Activated naive CD4-positive, alpha-beta T cell (primary cell): ENCODE measurements at places on chromosomes 1 and 21.
A peak's percentile ranks its signal among the peaks of the same experiment; 100 is the strongest.

GRCh38 chr1:70239940-70240339, 18.8 kb downstream of the SRSF11 start:
- no peak for DNase-seq

GRCh38 chr1:69499203-69499803, 68.4 kb upstream of the LRRC7 start:
- no peak for DNase-seq

DNA sequence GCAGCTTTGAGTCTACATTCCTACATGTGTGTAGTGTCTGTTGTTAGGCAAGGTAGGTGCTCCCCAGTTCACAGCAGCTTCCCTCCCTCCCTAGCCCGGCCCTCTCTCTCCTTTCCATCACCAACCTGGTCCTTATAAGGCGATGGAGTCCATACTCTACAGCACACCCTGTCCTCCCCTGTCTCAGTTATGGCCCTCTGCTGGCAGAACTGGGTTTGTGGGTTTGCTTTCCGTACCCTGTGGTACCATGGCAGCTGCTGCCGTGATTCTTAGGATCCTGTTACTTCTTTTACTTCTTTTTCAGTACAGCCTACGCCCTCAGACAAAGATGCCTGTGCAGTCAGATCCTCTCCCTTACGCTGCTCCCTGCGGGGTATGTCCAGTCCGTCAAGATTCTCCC, 31.7 kb downstream of the AK5 start:
- DNase-seq, result peak; percentile 3

- no peak for DNase-seq
Measured at GRCh38 chr1:167935216-167936067, 1.0 kb upstream of the DCAF6 start.

GRCh38 chr1:4087530-4088420, 187.7 kb upstream of the C1orf174 start:
- no peak for DNase-seq

DNA sequence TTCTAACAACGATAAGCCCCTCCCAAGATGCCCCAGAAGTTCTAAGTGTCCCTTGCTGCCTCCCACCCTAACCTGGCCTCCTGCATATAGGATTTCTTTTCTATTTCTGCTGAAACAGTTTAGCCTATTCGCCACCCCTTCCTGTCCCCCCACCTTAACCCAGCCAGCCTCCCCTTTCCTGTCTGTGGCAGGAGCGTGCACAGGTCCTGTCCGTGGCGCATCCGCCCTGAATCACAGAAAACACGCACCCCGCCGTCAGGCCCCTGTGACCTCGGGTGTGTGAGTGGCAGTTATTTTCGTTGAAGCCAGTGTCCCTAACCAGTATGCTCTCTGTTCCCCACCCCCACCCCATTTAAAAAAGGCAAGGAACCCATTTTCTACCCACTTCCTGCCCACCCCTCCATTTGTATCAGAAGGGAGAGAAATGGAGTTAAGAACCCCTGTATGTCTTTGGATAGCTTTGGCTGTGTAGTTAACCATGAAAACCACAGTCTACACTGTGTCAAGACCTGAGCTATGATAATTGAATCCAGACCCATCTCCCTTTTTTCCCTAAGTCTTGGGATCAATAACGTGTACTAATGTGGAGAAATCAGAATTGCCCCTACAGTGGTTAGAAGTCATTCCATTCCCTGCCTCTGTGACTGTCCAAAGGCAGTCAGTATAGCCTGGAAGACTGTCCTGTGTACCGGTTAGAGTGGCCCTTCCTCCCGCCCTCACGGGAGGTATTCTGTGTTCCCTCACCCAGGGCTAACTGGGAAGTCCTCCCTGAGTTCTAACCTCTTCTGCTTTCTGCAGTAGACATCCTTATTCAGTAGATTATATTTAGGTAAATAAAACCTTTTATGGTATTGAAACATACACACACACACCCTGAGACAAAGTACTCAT, 1.8 kb downstream of the PLEKHO1 start:
- no peak for DNase-seq

GRCh38 chr21:46325073-46325912, 1.3 kb downstream of the PCNT start:
- no peak for DNase-seq

DNA sequence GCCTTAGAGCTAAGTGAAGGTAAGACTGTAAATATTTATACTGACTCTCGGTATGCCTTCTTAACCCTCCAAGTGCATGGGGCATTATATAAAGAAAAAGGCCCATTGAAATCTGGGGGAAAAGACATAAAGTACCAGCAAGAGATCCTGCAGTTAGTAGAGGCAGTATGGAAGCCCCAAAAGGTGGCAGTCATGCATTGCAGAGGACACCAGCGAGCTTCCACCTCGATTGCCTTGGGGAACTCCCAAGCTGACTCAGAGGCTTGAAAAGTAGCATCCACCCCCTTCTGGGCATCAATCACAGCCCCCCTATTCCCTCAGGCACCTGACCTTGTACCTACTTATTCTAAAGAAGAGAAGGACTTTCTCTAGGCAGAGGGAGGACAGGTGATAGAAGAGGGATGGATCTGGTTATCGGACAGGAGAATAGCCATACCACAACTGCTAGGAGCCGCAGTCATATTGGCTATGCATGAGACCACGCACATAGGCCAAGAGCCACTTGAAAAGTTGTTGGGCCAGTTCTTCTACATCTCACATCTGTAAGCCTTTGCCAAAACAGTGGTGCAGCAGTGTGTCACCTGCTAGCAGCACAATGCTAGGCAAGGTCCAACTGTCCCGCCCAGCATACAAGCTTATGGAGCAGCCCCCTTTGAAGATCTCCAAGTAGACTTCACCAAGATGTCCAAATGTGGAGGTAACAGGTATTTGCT, 19.4 kb downstream of the PLA2G2F start:
- no peak for DNase-seq

DNA sequence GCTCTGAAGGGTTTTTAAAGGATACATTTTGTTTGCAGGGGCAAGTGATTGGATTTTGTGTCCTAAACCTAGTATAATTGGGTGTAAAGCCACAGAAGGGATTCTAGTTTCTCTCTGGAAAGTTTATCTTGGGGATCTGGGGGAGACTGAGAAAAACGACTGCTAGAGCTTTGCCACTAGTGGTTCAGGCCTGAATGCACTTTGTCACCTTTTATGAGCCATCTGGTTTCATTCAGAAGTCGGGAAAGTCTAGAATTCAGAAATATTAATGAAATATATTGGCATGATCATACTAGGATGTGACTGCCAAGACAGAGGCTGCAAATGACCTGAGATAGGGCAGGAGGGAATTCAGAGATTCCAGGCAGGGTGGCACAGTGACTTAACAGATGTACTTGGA, 111.5 kb upstream of the KCNK2 start:
- no peak for DNase-seq

DNA sequence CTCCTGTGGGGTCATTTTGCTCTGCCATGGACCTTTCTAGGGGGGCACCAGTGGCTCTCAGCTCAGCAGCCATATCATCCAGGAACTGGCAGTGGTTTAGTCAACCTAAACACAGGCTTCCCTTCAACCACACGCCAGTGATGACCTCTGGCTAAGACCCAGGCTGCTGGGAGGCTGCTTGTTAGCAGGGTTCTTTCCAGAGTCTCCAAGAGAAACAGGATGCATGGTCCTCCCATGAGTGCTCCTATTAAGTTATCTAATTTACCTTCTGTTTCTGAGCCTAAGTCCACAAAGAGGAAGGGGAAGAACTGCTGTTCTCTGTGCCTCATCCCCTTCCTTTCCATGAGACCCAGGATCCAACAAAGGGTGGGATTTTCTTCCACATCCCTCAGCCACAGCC, 137.3 kb upstream of the PLXNA2 start:
- no peak for DNase-seq

DNA sequence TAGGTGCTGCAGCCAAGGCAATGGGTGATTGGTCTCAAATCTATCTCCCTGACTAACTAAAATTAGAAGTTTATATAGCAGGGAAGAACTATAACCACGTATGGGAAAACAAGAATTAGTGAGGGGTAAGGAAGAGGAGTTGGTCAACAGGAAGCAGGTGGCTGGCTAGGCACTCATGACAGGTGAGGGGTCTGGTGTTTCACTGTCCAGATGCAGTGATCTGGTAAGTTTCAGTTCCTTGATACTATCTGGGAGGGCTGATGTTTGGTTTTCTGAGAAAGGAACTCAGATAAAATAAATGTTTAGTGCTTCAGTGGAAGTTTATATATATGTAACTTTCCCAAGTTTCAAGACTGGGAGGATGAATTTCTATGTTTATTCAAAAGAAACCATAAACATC, 11.6 kb upstream of the POU2F1 start:
- no peak for DNase-seq

DNA sequence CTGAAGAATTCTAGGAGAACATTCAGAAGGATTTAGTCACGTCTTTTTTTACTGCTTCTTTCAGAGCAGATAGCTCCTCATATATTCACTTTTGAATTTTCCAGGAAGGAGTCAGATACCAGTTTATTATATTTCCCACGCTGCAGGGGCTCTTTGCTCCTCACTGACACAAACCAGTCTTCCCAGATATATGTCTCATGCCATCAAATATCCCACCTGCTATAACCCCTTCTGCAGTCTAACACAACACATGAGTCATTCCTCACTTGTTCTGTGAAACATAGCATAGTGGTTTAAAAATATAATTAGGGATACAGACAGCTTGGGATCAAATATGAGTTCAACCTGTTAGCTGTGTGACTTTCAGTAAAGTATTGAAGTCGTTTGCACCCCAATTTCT, 251.7 kb upstream of the DPYD start:
- no peak for DNase-seq

GRCh38 chr1:161817176-161817730, 51.1 kb downstream of the ATF6 start:
- DNase-seq, result no peak

- DNase-seq, result no peak
Measured at GRCh38 chr1:21605964-21606705, 63.0 kb downstream of the RAP1GAP start.

GRCh38 chr1:60421965-60422364, 348.4 kb upstream of the C1orf87 start:
- no peak for DNase-seq

DNA sequence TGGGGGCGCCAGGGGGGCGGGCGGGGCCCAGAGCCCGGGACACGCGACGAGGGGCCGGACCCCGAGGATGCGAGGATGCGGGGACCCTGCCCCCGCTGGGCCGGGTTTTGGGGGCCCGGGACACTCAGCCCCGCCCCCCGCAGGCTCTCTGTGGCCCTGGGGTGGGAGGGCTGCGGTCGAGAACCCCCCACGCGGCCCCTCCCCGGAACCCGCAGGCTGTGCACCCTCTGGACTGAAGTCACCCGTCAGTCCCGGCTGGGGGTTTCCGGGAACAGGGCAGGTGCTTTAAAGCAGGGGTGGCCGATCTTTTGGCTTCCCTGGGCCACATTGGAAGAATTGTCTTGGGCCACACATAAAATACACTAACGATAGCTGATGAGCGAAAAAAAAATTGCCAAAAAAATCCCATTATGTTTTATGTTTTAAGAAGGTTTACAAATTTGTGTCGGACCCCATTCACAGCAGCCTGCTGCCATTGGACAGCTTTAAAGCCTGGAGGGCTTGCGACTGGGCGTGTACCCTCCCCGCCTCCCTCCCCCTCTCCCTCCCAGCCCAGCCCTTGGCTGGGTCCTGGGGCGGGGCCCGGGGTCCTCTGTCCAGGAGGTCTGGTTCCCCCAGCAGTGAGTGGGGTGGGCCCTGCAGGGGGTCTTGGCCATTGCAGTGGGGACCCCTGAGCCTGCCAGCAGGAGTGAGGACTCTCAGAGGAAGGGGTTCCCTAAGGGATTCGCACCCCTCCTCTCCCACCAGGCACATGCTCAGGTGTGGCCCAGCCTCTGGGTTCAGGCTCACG, 21.6 kb upstream of the C1orf159 start:
- no peak for DNase-seq

DNA sequence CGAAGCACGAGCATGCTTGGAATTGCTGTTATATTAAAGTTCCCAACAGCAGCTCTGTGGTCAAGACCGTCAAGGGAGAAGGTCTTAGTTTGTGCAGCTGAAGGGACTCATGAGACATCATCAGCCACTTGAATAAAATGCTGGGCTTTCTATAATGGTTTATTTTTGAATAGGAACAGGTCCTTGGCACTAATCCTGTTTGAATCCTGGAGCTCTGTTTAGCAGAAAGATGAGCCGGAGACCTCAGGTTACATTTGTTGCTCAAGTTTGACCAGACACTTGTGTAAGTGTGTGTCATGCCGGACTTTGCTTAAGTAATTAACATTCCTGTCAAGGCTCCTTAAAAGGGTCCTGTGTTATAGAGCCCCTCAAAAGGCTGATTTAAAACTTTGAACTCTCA, 186.5 kb downstream of the ROR1 start:
- no peak for DNase-seq

GRCh38 chr1:178513278-178513983, 522 bp downstream of the TEX35 start:
- DNase-seq, result no peak

GRCh38 chr1:4668743-4669700, 14.6 kb downstream of the AJAP1 start:
- no peak for DNase-seq

- no peak for DNase-seq
Measured at GRCh38 chr1:67953301-67953700, 97.1 kb downstream of the DIRAS3 start.

GRCh38 chr1:173049322-173049633, 1.5 kb downstream of the TNFSF18 start:
- DNase-seq, result no peak

DNA sequence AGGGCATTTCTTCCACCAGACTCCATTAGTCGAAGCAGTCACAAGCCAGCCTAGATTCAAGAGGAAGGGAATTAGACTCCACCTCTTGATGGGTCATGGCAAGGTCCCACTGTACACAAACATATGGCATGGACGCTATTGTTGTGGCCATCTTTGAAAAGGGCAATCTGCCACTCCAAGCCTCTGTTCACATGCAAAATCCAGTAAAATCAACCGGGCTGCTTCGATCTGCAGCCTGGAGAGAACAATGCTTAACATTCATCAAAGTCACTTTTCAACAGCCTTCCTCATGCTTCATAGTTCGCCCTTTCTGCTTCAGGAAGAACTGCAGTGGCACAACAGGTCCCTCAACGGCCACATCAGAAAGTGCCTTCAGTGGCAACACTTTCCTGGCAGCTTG, 28.0 kb upstream of the GJB5 start:
- DNase-seq, result no peak

- DNase-seq, result no peak
Measured at GRCh38 chr1:156075162-156075561, 7.1 kb downstream of the MEX3A start.

DNA sequence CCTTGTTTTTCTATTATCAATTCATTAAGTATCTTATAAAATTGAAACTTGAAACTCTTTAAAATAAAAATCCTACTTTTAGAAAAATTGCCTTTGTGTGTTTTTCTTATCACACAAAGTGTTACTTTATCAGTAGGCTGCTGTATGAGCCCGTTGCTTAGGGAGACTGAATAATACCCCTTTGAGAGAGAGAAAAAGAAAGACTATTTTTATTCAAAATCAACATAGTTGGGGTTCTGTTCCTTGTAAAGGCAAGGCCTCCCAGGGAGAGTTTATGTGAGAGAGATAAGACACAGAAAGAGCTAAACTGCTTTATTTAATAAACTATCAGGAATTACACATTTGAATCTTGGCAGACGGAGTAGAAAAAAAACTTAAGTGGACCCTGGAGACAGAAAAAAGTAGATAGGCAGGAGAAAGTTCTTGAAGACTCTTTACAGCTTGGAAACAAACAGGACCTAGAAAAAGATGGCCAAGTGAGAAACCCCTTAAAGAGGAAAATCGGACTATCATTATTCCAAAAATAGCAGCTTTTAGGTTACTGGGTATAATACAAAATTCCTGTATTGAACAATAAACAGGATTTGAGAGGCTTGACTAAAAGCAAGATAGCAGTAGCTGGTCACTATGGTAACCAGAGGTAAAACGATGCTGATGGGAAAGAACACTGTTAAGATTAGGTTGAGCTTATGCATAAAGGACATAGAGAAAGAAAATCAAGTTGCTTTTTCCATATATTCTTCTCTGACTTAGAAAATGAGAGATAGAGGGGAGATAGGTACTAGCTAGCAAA, 170.9 kb downstream of the LRRC7 start:
- no peak for DNase-seq
